Stimulated activated CD4-positive, alpha-beta T cell treated with anti-CD3 and anti-CD28 coated beads, Interleukin-15, amount 100 ng/mL, for 1 hour (primary cell): ENCODE measurements at places on chromosomes 12 and 14.
A peak's percentile ranks its signal among the peaks of the same experiment; 100 is the strongest.

DNA sequence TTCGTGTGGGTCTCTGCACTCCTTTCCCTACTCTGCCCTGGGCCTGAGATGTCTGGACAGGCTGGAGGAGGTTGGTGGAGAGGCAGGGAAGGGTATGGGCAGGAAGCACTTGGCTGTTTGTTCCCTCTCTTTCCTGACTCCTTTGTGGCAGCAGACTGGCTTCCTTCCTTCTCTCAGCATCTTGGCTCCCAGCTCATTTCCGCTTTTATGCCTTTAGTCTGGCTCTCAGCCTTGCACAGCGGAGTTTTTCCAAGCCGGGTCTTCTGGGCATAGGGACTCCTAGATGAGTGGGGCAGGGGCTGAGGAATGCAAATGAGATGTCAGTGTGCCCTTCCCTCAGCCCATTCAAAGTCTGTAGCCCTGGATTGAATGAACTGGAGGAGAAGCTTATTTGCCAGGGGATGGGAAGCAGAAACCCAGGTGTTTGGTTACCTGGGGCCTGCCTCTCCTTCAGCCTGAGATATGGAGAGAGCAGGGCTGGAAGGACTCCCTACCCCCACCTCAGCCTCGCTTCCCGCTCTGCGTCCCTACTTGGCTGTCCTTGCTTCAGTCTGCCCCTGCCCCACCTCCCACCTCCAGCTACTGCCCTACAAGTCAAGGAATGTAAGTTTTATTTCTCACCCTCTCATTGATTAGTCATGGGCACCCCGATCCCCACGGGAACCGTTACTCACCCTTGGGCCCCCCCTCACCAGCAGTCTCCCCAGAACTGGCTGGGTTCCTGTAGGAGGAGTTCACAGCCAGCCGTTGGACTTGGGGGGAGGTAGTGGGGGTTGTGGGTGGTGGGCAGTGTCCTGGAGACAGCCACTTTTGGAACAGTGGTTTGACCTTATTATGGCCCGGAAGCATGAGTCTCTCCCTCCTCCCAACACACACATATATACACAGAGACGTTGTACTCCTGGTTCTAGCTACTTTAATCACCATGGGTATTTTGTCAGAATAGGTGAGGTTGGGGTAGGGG is 9.3 kb upstream of the ITGA5 start:
- DNase-seq: no peak

DNA sequence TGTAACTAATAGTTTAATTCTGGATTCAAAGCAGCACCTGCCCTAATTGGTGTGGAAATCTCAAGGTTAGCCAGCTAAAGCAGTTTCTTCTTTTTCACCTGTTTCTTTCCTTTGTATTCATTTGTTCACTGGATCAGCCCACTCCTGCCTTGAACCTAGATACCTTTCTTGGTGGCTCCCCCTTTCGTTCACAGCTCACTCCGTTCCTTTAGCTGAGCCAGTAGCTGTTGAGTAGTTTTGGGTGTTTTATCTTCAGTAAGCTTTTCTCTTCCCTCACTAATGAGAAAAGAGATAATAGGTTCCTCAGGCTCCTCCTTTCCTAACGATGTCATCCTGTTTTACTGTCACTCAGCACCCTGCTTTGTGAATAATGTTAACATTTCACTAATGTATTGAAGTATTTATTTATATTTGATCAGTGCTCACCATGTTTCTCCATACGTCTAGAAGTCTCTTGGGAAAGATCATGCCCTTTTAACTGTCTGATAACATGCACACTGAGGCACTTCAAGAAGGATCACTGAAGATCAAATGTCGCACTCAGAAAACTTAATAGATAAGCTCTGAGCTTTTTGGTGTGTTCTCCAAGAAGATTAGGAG is 121.1 kb downstream of the TGFB3 start:
- DNase-seq: no peak

DNA sequence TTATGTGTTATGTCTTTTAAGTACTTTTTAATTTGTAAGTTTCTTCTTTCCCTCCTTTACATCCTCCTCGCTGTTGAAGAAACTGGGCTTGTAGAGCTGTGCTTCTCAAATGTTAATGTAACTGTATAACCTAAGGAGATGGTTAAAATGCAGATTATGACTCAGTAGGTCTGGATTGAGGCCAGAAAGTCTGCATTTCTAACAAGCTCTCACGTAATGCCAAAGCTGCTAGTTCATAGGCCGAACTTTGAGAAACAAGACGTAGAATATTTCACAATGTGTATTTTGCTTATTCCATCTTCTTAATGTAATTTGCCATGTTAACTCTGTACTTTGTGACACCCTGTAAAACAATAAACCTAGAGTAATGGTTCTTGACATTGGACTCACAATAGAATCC is 193.3 kb upstream of the SYT1 start:
- DNase-seq: no peak

DNA sequence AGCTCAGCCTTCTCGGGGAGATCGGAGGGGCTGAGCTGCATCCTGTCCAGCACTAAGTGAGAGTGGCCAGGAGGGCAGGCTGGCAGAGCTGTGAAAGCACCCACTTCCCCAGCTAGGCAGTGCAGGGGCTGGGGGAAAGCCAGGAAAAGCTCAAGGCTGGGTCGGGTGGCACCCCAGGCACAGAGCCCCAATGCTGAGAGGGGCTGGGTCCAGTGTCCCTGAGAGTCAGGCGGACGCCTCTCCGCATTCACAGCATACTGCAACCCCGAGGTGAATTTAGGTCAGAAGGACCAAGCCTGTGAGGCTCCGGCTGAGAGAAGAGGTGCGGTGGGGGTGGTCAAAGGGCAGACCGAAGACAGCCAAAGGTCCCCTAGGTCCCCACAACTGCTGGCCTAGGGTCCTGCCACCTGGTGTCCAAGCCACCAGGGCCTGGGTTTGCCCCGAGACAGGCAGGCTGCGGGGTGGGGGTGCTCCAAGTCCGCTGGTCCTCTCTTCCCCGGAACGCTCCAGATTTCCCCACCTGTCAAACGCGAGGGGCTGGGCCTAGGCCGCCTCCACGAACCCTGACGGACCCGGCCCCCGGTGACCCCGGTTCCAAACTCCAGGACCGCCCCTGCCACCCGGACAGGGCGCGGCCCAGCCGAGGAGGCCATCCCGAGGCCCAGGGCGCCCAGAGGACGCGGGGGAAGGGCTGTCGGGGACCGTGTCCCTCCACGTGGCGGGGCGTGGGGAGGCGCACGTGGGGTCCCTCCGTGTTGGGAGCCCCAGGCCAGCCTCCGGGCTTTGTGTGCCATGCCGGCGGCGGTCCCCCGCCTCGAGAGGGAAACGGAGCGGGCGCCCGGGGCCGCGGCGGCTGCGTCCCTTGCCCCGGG is 527 bp downstream of the CAMKK2 start:
- peak; percentile 17 for DNase-seq

DNA sequence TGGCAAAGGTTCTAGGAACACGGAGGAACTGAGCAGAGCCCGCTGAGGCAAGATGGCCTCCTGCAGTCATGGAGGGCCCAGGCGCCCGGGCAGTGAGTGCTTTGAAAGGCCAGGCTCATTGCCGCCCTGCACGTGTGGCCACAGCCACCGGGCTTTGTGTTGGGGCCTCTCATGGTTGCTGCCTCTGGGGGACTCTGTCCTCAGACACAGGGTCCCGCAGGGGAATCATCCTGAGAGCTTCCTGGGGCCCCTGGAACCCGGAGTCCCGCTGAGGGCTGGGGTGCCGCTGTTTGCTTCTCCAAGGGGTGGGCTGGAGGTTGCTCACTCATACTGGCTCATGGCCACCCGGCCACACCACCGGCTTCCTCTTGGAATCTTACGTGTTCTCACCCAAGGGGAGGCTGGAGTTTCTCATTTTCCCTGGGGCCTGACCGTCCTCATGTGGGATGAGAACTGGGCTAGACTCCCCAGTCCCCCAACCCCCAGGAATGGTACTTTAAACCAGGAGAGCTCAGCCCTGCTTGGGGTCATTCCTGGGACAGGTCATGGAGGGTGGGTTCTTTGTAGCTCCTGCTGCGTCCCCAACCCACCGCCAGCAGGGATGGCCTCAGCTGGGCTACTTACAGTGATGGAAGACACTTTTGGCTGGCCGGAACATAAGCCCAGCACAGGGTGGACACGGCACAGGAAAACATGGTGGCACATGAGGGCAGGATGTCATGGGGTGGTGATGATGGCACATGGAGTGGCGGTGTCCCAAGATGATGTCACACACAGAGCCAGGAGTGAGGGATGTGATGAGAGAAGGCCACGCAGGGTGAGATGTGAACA is 21.1 kb upstream of the LRTM2 start:
- no peak for DNase-seq

DNA sequence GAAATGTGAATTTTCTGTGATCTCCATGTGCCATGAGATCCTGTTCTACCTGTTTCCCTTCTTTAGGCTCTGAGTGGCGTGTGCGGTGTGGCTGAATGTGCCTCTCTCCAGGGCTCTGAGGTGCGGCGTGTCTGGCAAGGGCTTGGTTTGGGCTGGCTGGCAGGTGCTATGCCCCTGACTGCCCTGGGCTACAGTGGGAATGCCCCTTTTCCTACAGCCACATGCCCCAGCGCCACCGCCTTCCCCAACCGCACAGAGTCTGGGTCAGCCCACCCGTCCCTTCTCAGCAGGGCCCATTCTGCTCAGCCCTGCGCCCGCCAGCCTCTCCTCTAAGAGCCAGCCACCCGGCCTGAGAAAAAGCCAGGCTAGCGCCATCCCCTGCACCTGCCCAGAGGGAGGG is 24.7 kb downstream of the BTBD6 start:
- DNase-seq: no peak

GRCh38 chr12:50799908-50800307 is 36.0 kb downstream of the ATF1 start:
- DNase-seq: no peak

DNA sequence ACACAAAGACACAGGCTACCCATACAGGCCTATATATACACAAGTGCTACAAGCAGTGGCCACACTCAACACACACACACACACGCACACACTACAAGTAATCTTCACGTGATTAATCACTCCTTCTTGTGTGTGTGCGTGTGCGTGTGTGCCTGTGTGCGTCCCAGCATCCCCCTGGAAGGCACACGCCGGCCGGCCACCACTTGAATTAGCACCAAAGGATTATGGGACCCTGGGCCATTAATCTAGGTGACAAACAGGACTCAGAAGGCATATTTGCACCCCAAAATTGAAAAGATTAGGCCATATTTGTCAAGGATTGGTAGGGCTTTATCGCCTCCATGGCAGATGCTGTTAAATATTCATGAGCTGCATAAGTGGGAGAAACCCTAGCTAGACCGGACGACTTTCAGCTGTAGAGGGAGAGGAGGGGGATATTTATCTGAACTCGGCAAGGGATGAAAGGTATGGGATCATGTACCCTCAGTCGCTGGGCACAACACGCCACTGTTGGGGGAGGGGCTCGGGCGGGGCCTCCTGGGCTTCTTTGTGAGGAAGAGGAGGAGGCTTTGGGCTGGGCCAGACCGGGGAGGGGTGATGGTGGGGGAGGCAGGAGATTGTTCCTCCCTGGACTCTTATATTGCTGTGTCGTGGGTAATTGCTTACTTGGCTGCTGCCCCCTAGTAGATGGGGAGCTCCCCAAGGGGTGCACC is 89.6 kb upstream of the LHX5 start:
- no peak for DNase-seq

DNA sequence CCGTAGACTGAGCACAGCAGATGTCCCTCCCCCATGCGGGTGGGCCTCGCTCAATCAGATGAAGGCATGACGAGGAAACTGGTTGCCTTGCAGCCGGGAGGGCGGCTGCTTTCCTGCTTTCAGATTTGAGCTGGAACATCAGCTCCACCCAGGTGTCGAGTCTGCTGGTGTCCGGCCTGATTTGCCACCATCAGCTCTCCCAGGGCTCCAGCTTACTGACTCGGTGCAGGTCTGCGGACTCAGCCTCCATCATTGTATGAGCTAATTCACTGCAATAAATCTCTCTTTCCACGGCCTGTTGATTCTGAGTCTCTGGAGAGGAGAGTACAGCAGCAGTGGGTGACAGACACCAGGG is 156.2 kb downstream of the KIF26A start:
- DNase-seq: no peak

GRCh38 chr14:79581912-79582576 is 629.3 kb downstream of the DIO2 start:
- DNase-seq: no peak

DNA sequence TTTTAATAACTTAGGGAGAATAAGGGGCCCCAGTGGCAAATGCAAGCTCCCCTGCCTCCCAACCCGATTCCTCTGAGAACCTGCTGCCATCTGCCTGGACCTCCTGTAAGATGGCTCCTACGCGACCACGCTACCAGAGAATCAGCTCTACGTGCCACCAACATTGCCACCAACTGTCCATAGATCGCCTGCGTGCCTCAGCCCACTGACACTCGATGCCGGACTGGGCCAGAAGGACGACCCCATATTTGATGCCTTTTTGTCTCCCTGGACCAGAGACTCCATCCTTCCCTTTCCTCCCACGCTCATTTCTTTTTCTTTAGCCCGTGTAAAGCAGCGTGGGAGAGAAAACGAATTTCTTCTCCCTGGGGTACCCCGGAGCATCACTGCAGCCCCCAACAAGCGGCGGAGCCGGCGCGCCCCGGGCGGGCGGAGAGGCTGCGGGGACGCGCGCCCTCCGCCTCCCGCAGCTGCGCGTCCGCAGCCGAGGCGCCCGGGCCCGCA is 565 bp upstream of the KLHL42 start:
- DNase-seq: no peak

DNA sequence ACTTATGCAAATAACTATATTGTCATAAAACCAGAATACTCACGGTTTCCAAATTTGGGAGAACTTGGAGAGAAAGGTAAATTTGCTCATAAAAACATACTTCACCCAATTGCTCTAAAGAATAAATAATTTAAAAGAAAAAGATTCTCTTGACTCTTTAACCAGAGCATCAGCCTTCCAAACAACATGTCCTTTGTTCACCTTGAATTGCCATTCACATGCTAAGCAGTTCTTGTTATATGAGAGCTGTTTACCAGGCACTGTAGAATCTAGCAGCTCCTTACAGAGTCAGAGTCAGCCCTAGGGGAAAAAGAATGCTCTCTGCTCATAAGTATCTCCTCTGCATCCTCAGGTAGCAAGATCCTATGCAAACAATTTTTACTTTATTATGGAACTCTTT is 10.2 kb downstream of the SLCO1A2 start:
- no peak for DNase-seq

DNA sequence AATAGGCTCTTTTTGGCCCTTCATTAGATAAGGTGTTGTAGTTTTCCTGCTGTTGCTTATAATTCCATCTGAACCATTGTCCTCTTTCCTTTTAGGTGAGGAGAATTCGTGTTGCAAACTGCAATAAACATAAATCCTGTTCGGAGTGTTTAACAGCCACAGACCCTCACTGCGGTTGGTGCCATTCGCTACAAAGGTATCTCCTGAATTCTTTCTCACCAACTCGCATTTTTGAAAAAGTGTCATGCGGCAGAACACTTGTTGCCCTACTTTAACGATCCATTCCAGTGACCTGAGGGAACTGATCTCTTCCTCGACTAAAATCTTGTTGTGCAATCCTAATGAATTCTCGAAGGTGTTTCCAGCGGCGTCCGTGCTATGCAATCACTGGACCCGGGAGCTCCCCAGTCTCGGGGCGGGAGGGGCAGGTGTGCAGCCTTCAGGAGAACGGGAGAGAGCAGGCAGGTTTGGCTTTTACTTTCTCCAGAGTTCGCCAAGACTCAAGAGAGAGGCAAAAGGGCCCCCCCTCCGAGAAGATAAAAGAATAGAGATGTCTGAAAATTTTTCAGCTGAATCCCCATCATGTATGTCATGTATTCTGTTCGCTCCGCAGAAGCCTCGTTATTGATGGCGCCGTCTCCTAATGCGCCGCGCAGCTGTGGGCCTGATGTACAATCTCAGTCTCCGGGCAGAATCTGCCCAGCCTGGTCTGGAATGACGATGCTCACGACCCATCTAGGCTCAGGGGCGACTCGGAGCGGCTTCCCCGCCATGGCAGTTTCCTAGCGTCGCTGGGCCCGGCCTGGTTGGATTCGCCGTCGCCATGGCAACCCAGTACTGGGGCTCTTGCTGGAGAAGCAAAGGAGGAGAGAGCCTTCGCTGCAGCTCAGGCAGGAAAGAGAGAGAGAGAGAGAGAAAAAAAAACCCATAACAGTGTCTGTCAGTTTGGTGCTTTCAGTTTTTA is 38.2 kb downstream of the PLXNC1 start:
- DNase-seq: no peak
